Left ventricle myocardium inferior (tissue), 1 donor: ENCODE measurements at places on chromosomes 7 and 10. TPM values are rescaled to one million over a fixed set of nuclear protein-coding genes. Genes with fewer than 3 reads are reported as not detected.
A peak's percentile ranks its signal among the peaks of the same experiment; 100 is the strongest.

Gene DTX2
- total RNA-seq: 5.8 TPM

DNA sequence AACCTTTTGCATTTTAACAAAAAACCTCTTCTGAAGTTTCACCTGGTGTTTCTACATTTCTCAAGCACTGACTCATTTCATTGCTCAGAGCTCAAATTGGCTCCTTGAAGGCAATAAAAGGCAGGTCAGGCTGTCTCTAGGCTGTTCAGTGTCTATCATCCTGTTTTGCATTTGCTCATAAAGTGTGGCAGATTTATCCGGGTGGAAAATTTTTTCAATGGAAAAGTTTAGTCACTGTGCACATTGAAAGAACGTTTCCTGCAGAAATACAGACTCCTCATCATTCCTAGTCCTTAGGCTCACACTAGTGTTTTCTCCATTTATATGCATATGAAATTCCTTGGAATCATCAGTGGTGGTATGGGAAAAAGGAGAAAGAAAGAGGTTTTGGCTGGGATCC lies 114.2 kb upstream of the DGKB start:
- no peak for DNase-seq

GRCh38 chr10:77872947-77873535 lies 53.5 kb downstream of the DLG5 start:
- no peak for DNase-seq

DNA sequence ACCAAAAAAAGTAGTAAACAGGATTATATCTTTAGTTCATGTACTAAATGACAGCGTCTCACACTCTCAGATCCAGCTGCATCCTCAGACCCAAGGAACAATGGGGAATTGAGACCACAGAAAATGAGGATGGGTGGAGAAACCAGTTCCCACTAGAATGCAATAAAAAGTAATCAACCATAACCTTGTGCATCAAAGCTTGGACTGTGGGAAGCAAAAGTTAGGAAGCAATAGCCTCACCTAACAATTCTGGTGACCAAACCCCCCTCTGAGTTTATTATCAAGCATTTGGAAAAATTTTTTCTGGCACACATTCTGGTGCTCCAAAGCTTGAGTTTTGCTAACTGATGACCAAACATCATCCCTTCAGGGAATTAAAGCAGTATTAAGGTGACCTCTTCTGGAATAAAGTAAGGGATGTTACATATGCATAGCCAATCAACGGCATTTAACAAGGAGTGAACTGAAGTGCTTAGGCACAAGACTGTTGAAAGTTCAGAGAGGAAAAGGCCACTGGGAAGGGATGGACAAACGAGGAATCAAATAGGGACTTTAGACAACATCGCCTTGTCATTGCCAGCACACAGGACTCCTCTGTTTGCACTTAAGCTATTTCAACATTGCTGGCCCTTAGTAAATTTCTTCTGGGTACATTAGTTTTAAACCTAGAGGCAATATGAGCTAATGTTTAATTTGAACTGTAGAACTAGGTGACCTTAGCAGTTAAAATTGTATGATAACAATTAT lies 1.2 kb upstream of the MAT1A start:
- DNase-seq: no peak

DNA sequence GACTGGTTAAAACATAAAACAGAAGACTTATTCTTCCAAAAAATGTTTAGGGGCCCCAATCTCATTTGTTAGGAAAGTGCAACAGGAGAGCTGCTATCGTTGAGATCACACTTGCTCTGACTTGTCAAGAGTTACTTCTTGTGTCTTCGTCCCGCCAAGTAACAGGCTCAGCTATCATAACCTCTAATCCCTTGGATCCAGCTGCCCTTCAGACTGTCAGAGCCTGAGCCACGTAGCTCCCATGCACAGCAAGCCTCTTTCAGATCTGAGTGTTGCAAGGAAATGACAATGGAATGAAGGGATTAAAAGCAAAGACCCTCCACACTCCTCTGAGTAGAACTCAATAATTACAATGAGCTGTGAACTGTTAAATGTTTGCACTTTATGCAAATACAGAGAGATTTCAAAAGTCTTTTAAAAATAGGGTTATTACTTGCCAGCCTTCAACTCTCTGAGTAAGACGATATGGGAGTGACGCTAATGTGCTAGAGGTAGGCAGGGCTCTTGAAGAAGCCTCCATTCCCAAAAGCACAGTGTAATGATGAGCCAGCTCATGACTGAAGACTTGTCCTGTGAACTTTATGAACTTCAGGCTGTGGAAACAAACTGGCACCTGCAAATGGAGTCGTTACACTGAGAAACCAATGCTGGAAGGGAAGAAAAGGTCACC lies 28.4 kb upstream of the CDK13 start:
- DNase-seq: no peak

GRCh38 chr7:81684514-81685269 lies 85.2 kb downstream of the HGF start:
- peak; percentile 85 for DNase-seq
